ENCODE measurements at places on chromosomes 13 and 19. TPM values are rescaled to one million over a fixed set of nuclear protein-coding genes. Genes with fewer than 3 reads are reported as not detected.

GRCh38 chr13:29763436-29764180, 86.8 kb downstream of the UBL3 start:
- DNase-seq: no peak

- peak; percentile 62 for DNase-seq
Observed at GRCh38 chr13:44373601-44374347, at the start of gene SERP2. TSS of gene SERP2 (plus strand) at chr13:44373824. CDS start at chr13:44374026, 202 bp downstream.

DNA sequence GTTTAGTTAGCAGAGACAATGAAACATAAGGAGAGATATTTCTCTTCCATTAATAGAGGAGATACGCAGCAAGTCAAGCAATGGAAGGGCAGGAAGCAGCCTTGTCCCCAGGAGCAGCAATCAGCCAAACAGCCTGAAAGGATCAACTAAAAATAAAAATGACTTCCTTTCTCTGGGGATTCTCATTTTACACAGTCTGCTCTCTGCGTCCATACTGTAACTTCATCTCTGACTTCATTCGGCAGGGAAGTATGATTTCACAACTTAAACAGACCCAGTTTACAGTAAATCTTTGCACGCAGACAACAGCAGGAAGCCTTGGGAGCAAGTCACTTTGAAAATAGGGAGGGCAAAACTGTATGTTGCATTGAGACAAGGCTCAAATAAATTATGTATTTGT, 826.7 kb downstream of the DIAPH3 start:
- DNase-seq: no peak

- peak; percentile 71 for DNase-seq
Observed at GRCh38 chr13:23466144-23467002, 32.9 kb upstream of the SACS start.

GRCh38 chr19:5690955-5691821, 1.1 kb downstream of the RPL36 start:
- peak; percentile 65 for DNase-seq

GRCh38 chr19:8259922-8260247, 48.3 kb downstream of the CD320 start:
- DNase-seq: no peak

IRGQ gene
- 11.9 TPM for polyA plus RNA-seq

KIR3DL2 gene
- polyA plus RNA-seq: not detected

NFIC gene
- polyA plus RNA-seq: 100.0 TPM

DNA sequence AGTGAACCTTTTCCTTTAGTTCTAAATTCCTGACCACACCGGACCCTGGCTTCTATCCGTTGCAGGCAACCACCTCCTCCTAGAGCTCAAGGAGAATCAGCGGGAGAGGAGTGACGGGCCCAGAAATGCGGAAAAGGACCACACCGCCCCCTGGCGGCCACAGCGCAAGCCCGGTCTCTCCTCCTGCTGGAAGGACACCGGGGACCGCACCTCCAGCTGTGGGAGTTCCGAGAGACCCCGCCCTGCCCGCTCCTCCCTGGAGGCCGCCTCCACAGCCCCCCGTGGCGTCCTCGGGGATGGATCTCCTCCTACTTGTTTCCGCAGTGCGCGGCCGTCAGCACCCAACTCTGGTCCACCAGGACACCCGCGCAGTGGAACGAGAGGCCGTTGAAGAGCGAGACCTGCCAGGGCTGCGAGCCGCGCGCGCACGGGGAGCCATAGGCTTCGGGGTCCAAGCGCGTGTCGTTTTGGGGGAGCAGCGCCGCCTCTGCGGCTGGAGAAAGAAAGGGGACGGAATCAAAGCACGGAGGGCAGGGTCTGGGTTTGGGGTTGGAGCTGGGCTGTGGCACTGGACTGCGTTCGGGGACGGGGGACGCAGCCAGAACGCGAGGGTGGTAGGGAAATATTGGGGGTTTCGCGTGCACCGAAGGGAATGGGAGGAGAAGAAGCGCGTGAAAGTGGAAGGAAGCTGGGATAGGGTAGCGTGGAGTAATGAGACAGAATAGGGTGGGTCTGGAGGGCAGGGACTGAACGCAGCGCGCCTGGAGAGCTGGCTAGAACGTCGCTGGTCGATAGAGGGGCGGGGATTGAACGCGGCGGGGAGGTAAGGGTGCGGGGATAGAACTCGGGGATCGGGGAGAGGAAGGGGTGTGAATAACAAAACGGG, 2.5 kb downstream of the KLK10 start:
- DNase-seq: peak; percentile 67

DNA sequence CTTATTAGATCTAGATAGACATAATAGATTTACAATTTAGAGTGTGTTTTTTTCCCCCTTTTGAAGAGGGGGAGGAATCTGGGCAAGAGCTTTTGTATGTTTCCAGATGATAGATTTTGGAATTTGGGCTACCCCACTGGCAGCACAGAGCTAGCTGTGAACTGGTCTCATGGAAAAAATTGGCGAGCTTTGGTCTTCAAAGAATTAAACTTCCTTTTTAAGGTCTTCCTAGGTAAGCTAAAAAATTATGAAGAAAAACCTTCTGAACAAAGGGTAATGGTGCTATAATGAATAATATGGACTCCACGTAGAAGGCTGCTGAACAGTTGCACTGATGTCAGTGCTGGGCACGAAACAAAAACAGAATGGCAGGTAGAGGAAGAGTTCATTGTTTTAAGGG, 109.3 kb downstream of the ZIC5 start:
- DNase-seq: no peak

GRCh38 chr13:40537146-40537895, 129.1 kb downstream of the FOXO1 start:
- DNase-seq: no peak

GRCh38 chr19:32976223-32976805, 4.3 kb downstream of the FAAP24 start:
- DNase-seq: peak; percentile 77

Measured in psoas muscle (tissue), 8 donors.